Stimulated activated CD4-positive, alpha-beta T cell treated with anti-CD3 and anti-CD28 coated beads, Interleukin-15, amount 100 ng/mL, for 24 hours (primary cell): ENCODE measurements at places on chromosomes 1 and 21.

DNA sequence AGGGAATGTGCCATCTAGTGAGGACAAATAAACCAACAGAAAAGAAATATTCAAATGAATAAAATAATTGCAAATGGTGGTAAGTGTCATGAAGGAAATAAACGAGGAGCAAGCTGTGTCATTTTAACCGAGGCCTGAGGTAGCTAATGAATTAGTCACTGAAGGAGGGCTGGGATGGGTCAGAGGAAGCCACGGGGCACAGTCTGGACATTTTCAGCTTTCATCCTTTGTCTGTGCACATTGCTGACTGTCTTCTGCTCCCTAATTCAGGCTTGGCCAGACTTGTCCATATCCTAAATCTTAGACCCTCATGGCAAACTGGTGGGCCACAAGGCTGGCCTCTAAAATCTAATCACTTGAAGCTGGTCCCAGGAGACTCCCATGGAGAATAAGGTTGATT is 138.4 kb downstream of the RHOU start:
- no peak for DNase-seq

GRCh38 chr1:4681026-4681425 is 26.6 kb downstream of the AJAP1 start:
- no peak for DNase-seq

DNA sequence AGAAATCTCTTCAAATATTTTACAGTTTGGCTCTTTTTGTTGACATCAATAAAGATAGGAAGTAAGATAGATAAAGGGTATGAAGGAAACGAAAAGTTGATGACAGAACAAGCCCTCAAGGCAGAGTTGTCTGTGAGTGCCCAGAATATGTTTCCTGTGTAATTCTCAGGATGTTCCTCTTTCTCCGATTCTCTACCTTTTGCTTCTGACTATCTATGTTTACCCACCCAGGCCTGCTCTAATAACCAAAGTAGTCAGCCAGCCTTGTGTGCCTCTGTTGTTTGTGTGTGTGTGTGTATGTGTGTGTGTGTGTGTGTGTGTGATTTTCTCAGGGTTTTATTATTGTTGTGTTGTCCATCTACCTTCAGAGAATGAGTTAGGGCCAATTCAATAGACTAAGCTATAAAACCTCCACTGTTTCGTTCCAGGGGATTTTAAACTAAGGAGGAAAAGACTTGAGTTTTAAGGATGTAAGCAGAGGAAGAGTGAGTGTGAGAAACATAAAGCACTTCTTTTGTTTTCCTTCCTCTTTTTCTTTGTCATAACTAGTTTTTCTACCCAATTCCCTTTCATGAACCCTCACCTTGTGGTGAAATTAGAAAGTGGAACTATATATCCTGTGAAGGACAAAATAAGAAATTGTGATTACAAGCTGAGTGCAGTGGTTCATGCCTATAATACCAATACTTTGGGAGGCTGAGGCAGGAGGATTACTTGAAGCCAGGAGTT is 627.4 kb upstream of the NR5A2 start:
- no peak for DNase-seq

- peak; percentile 99 for DNase-seq
Observed at GRCh38 chr1:52404116-52404974, at the start of the genes ORC1 and PRPF38A. ORC1 (minus strand) TSS chr1:52404423; CDS start chr1:52402223, 2,200 bp downstream. PRPF38A (plus strand) TSS chr1:52404602; CDS start chr1:52404750, 148 bp downstream.

DNA sequence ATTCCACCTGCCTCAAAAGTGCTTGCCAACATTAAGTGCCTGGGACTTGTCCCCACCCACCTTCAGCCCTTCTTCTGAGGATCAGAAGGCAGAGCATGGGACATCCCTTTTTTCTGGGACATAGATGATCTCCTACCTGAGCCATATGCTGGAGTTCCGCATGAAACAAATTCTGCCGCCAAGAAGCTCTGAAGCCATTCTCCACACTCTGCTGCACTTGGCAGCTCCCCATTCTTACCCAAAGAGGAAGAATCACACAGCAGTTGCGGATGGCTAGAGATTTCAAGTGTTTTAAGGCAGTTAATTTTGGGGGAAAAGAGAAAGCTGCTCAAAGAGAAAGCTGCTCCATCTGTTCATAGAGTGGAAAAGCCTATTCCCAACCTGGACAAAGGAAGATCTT is 197.3 kb upstream of the COA6 start:
- DNase-seq: no peak

- DNase-seq: no peak
Observed at GRCh38 chr1:42209526-42210251, 45.1 kb upstream of the GUCA2A start.

DNA sequence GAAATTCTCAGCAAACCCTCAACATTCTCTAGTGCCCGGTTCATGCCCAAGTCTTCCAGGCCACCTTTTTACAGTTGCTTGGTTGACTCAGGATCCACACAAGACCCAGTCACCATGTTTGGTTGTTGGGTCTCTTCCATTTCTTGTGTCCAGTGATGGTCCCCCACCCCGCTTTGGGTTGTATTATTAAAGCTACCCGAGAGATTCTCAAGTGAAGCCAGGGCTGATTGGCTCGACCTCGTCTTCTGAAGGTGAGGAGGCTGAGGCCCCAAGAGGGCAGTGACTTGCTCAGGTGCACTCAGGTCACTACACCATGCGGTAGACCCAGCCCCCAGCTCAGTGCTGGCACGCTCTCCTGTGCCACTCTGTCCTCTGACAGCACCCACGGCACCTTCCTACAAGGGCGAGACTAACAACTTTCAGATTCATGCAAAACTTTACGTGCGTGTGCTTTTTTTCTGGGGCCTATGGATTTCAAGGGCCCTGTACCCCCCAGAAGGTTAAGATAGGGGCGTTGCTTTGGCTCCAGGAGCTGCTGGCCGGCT is 50.3 kb downstream of the CAPN9 start:
- no peak for DNase-seq

- no peak for DNase-seq
Observed at GRCh38 chr21:42486531-42486930, 9.5 kb downstream of the RSPH1 start.

- DNase-seq: no peak
Observed at GRCh38 chr1:169999761-170000160, 74.7 kb downstream of the KIFAP3 start.

DNA sequence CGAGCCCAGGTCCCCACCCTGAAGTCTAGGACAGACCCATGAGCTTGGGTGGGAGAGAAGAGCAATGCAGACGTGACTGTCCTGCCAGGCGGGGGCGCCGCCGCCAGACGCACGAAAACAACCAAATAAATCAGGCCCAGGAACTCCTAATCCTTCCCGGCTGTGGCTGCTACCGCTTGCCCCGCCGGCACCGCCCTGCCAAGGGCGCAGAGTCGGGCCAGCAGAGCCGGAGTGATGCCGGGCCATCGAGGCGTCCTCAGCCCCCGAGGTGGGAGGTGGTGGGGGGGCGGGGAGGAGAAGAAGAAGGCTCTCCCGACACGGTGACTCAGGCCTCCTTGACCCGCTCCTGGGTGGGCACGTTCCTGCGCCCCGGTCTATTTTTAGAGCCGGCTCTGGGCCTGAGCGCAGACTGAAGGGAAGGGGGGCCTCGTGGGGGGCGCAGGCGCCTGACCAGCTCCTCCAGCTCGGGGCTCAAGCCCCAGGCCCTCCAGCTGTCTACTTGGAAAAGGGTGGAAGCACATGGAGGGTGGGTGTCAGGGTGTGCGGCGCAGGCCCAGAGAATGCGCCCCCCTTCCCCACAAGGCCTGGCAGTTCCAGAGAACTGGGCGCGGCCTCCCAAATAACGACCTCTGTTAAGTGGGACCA is 10.7 kb upstream of the COL16A1 start:
- DNase-seq: peak; percentile 43

DNA sequence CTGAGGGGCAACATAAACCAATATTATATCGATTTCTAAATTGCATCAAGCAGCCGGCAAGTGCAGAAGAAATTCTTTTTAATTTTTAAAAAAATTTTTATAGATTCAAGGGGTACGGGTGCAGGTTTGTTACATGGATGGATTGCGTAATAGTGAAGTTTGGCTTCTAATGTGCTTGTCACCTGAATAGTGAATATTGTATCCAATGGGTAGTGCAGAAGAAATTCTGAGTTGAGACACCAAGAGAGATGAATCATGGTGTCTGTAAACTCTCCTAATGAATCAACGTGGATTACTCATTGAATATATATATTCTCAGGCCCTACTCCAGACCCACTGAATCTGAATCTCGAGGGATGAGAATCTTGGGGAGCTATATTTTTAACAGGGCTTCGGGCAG is 253.7 kb upstream of the FOXD3 start:
- no peak for DNase-seq

DNA sequence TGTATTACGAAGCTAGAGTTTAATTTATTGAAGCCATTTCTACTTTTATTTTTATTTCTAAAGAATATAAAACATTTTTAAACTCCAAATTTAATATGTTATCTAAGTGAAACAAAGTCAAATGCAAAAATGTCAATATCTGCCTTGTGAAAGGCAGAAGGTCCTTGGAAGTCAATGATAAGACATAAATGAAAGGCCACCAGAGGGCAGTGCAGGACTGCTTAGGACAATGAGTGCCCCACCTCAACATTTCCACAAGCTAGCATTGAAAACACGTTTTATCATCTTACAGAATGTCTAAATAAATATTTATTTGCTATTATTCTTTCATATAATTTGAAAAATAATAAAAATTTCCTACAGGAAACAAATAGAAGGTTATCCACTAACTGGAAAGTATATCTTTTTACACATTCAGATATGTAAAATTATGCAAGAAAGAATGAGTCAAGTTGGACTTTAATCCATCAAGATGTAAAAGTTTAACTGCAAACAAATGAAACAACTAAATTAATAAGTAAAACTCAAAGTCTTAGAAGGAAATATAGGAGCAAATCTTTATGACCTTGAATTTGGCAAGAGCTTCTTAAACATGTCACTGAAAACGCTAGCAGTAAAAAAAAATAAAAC is 140.1 kb upstream of the FMN2 start:
- peak; percentile 71 for DNase-seq

DNA sequence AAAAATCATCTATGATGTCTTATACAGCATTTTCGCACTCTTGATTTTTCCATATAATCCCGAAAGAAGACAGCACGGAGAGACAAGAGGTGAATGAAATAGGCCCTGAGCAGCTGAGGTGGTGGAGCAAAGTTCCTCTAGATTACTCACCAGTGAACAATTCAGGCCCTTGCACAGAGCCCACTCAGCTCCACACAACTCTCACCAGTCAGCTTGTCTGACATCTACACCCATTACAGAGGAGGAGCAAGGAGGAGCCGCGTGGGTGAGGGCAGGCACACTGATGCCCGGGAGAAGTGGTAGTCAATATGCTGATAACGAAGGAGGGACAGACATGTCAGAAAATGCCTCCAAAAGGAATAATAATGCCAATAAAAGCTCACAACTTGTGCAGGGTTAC is 59.9 kb downstream of the DNM3 start:
- DNase-seq: no peak
